Ureter (tissue), 1 donor: ENCODE measurements at places on chromosomes 11 and 22. TPM values are rescaled to one million over a fixed set of nuclear protein-coding genes. Genes with fewer than 3 reads are reported as not detected.

EMID1 gene
- 2.4 TPM for total RNA-seq

DNA sequence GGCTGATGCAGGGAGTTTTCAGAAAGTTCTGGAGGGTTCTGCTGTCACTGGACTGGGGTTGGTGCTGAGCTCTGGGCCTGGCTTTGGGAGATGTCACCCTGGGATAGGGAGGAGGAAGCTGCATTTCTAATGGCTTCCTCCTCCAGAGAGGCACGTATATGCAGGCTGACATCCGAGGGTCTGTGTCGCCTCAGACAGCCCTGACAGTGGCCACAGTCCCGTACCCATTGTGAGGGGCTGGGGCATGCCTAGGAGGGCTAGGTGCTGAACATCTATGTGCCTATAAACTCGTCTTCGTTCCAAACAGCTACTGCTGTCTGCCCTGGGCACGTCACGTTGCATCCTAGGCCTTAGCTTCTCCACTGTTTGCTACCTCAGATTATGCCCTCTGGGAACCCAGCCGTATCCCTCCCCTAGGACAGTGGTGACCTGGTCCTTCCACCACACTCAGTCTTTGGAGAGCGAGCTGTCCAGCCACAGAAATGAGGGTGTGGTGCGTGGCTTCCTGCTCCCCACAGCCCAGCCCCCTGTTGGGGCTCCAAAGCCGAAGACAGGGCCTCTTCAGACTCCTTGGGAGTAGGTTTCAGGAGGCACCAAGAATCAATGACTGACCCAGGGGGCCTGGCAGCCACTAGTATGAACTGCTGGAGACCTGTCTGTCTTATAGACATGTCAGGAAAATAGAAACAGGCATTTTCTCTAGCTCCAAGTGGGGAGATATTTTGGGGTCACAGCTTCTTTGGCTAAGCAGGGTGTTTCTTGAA is 26.4 kb downstream of the ADAMTS15 start:
- no peak for DNase-seq

DNA sequence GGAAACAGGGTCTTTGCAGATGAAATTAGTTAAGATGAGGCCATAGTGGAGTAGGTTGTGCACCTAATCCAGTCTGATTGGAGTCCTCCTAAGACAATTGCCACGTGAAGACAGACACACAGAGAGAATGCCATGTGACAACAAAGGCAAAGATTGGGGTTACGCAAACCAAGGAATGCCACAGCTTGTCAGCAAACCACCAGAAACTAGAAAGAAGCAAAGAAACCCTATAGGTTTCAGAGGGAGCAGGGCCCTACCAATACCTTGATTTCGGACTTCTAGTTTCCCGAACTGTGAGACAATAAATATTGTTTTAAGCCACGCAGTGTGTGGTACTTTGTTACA is 8.2 kb upstream of the LAYN start:
- no peak for DNase-seq

C1QTNF4 gene
- 1.4 TPM for total RNA-seq

CEND1 gene
- 0.23 TPM for total RNA-seq
